Smooth muscle cell of the brain vasculature (primary cell): ENCODE measurements at places on chromosomes 3 and 15.

GRCh38 chr3:107850681-107851080, 240.2 kb downstream of the CD47 start:
- no peak for DNase-seq

- DNase-seq = no peak
These were observed 942.0 kb downstream of the SQOR start for GRCh38 chr15:46576646-46577395.

DNA sequence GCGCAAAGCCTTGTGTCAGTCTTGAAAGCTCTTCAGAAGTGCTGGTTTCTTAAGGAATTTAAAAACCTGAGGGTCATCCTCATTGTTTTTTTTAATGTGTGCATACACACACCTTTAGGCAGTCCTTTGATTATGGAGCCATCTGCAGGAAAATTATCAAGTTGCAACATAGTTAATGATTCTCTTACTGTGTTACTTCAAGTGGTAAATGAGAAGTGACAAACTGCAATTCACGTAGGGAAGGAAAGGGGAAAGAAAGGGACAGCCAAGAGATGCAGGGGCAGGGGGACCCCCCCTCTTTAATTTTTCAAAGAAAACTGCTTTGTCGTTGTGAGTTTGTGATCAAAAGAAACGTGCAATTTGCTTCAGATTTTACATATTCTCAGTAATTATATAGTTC, 162.4 kb upstream of the CGNL1 start:
- DNase-seq = no peak

DNA sequence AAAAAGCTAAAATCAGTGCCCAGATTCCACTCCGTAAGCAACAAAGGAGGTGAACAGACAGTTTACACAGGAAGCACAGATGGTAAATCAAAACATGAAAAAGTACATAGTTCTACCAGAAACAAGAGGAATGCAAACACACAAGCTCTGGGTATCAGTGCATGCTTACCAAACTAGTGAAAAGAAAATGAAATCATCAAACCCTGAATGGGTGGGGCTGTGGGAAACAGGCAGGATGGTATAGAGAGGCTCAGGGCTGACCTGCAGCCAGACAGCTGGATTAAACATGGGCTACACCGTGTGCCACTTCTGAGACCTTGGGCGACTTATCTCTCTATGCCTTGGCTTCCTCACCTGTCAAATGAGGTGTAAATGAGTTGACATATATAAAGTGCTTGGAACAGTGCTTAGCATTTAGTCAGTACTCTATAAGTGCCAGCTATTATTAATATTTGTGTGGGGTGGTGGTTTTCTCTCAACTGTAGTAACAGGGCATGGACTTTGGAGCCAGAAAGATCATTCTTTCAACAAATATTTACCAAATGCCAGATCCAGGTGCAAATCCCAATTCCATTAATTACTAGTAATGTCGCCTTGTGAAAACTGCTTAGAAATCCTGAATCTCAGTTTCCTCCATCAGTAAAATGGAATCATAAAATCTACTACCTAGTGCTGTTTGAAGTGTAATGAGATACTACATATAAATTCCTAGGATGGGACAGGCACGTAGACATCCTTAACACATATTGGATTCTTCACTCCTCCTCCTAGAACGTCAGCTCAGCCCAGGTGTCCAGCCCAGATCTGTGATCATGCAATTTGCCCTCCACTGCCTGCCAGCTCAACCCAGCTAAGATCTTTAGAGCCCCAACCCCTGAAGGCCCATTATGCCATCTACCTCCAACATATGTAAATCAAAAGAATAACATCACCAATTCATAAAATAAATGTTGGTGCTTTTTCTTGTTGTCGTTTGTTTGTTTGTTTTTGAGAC, 55.5 kb upstream of the SMAD3 start:
- no peak for DNase-seq

DNA sequence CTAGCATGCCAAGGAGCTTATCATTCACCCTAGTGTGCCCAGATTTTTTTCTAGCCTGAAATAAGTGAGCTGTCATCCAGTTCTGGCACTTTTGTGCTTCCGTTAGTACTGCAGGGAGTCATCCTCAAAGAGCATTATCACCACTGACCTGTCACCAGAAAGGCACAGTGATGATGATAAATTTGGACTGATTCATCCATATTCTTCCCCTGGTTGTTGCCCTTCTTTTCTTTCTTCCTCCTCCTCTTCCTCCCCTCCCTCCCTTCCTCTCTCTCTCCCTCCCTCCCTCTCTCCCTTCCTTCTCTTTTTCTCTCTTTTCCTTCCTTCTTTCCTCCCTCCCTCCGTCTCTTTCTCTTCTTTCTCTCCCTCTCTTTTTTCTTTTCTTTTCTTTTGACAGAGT, 21.3 kb downstream of the SLC35G2 start:
- no peak for DNase-seq

GRCh38 chr3:110984456-110985250, 87.0 kb upstream of the NECTIN3 start:
- DNase-seq = no peak

GRCh38 chr15:70029297-70029701, 68.4 kb downstream of the TLE3 start:
- no peak for DNase-seq

DNA sequence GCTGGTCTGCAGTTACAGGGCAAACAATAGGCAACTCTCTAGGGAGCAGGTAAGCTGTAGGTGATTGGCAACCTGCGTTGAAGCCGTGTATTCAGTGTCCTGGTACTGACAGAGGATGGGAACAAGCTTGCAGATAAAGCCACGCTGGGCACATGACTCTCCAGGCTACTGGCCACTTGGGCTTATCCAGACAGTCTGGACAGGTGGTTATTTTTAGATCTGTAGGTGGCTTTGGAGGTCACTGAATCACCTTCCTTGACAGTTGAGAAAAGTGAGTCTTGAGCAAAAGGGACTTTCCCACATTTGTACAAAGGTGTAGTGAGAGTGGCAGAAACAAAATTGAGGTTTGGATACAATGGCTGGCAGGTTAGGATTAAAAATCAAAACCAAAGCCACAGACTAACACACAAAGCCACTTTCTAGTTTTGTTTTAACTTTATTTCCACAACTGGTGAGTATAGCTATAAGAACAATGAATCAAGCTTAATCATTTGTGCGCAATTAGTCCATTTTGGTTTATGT, 22.3 kb upstream of the IL1RAP start:
- no peak for DNase-seq

- DNase-seq = no peak
These were observed 574 bp downstream of the CASR start for GRCh38 chr3:122183893-122184590.

DNA sequence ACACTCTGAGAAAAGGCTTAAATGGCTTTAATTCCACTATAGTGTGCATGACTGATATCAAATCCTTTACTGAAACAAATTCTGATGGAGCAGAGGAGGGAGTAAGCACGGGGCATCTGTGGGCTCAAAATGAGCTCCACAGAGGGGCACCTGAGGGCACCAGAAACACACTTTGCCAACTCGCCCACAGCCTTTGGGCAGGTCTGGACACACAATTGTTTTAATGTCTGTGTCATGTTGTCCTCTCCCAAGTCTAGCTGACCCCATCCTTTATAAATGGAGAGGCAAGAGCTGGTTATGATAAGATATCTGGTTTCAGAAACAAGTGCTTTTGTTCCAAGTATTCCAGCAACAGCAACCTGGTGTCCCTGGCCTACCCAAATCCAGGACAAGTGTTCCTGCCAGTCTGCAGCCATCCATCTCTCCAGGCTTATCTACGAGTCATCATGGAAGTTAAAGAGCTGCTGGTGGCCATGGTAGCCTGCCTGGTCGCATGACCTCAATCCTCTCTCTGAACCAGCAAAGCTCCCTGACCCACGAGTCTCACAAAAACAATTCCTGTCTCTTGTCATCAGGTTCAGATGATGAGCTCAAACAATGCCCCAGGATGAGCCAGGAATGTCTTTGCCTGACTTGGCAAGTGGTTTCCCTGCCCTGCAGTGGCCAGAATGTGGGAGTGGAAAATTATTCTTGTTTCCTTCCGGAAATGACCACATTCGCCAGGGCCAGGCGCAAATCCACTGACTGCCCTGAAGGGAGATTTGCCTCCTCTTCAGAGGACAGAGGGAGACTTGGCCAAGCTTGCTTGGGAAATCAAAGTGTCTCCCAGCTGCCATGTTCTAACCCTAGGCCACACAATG, 64.4 kb upstream of the TPM1 start:
- DNase-seq = no peak

DNA sequence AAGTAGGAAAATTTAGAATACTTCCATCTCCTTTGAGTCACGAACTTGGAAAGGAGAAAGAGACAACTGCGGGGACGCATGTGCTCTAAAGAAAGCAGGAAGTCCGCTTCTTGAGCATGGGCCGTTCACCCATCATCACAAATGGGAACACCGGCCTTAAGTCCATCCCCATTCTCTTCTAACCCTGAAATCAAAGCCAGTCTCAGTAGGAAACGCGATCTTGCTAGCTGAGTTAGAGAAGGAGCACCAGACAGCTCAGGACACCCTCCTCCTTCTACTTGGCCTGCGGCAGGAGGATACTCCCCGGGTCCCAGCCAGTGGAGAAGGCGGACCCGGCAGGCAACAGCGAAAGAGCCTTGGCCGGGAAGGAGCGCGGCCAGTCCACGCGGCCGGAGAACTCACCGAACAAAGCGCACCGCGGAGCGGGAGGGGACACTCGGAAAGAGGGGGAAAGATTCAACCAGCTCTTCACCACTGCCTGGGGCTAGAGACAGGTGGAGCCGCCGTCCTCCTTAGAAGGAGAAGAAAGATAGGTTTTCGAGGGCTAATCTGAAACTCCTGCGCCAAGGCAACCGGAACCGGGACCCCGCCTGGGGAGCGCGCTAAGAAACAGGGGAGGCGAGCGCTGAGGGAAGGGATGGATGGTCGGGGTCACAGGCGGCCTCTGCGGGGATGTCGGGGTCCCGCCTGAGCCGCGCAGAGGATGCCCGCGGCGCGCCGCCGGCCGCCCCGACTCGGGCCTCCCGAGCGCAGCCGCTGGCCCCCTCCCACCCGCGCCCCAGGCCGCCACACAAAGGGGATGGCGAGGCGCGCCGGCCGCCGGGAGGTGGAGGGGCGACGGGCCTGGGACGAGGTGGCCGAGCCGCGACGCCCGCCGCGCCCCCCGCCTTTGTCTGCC, 818 bp downstream of the SLC4A7 start:
- peak; percentile 44 for DNase-seq

DNA sequence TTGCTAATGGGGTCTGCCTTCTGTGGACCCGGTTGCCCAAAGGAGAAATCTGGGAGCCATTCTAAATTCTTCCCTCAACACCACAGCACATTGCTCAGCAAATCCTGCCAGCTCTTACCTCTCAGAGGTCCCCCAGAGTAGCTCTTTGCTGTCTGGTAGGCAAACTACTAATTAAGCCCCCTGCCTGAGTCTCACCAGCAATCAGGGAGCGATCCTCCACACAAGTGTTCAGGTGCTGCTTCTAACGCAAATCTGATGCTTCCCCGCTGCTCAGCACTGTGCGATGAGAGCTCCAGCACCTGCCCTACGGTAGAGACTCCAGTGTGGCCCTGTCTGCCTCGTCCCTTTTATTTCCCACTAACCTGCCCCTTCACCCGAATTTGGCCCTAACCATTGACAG, 60.5 kb downstream of the HCN4 start:
- no peak for DNase-seq

- no peak for DNase-seq
These were observed 69.2 kb upstream of the DCP1A start for GRCh38 chr3:53416530-53416929.

- DNase-seq = no peak
These were observed 7.8 kb upstream of the WNT7A start for GRCh38 chr3:13887495-13888300.

- no peak for DNase-seq
These were observed 145.0 kb downstream of the CMSS1 start for GRCh38 chr3:99962703-99963102.

- DNase-seq = no peak
These were observed 100.3 kb downstream of the ADCY5 start for GRCh38 chr3:123348471-123349200.

- no peak for DNase-seq
These were observed 191.1 kb downstream of the PLCH1 start for GRCh38 chr3:155553780-155554179.

GRCh38 chr3:95926904-95927501, 887.4 kb upstream of the EPHA6 start:
- DNase-seq = no peak
